Fibroblast of skin of right quadriceps (primary cell): ENCODE measurements at places on chromosomes 3 and 15.

DNA sequence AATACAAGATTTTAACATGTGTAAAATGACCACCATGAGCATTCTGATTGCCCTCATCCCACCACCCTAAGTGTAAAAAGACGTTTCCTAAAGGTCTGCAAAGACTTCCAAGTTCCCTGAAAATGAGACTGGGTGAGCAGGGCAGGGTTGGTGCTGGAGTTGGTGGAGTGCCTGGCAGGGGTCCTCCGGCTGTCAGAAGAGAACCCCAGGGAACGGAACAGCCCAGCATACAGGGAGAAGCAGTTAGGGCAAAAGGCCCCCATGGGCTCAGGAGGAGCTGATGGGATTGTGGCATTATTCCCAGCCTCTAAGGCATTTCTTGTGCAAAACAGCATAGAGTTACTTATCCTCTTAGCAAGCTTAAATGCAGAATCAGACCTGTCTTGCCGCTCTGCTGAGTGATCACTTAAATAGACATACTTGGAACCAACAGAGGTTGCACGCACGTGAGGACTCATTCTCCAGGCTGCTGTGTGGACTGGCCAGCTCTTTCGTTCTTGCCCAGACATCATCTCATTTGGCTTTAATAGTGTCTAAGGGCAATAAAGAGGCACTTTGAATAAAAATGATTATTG is 36.0 kb downstream of the XYLB start:
- no peak for DNase-seq

DNA sequence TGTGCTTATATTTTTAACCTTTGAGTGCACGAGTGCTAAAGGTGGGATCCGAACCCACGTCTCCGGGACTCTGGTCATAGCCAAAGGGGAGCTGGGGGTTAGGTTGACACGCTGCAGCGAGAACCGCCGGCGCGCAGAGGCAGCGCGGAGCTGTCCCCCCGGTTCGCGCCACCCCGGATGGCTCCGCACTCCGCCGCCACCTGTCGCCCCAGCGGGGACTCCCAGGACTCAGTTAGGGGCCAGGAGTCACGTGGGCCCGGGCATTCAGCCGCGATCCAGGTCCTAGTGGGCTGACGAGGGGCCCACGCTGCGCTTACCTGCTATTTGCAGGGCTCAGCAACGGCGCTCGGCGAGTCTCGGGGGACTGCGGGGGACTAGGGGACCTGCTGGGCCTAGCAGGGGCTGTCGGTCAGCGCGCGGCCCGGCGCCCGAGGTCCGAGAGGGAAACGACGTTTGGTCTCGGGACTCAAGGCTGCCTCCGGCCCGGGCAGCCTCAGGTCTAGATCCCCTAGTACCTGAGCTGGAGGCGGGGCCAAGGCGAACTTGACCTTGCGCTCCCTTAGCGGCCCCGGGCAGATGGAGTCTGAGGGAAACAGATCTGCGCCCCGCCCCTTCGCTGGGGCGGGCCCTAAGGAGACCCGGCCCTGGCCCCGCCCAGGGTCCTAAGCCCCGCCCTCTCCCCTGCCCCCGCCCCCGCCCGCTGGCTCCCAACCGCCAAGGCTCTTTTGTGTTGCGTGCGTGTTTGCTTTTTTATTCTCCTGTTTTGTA is at the start of gene NMNAT3:
NMNAT3 (minus strand) TSS at position 585 of the 768 bp plus-strand sequence. CDS start 50,248 bp downstream, outside the sequence.
- DNase-seq, result peak; percentile 47

DNA sequence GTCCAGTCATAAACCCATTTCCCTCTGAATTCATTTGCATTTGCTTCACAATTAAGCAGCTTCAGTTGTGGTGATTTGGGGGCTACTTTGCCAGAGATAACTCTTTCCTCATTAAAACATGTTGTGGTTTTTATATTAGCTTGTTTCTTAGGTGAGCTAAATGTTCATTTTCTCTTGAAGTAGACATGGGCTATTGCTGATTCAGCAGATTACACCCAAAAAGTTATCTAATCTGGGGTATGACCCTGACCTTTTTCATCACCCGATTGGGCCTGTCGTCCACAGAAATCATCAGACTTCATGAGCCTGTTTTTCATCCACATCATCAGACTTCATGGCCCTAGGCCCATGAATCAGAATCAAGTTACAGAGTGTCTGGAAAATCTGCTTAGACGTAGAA is 97.5 kb upstream of the KLHL25 start:
- DNase-seq, result no peak

DNA sequence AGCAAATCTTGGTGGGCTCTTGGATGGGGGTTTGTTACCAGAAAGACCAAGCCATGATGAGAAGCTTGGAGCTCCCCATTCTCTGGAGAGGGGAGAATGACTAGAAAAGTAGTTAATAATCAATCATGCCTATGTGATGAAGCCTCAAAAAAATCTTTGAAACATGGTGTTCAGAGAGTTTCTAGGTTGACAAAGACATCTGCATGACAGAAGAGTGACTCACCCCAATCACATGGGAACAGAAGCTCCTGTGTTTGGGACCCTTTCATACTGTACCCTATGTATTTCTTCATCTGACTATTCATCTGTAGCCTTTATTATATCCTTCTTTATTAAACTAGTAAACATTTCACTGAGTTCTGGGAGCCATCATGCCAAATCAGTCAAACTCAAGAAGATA is 87.4 kb downstream of the BCHE start:
- peak; percentile 28 for DNase-seq

DNA sequence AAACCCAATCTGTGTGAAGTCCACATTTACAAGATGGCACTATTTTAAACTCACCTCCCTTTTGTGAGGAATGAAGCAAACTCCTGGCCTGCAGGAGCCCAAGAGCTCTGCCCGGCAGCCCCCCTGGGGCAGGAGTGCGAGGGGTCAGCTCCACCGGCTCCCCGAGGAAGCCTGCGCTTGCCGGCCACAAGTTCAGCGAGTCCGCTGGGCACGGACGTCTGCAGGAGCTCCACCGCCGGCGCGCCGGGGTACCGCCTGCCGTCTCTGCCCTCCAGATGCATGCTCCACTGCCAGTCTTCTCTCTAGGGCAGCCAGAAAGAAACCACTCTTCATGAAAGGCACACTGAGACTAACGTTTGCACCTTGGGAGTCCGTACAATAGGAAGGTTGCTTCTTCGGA is 17.5 kb downstream of the OCA2 start:
- no peak for DNase-seq

DNA sequence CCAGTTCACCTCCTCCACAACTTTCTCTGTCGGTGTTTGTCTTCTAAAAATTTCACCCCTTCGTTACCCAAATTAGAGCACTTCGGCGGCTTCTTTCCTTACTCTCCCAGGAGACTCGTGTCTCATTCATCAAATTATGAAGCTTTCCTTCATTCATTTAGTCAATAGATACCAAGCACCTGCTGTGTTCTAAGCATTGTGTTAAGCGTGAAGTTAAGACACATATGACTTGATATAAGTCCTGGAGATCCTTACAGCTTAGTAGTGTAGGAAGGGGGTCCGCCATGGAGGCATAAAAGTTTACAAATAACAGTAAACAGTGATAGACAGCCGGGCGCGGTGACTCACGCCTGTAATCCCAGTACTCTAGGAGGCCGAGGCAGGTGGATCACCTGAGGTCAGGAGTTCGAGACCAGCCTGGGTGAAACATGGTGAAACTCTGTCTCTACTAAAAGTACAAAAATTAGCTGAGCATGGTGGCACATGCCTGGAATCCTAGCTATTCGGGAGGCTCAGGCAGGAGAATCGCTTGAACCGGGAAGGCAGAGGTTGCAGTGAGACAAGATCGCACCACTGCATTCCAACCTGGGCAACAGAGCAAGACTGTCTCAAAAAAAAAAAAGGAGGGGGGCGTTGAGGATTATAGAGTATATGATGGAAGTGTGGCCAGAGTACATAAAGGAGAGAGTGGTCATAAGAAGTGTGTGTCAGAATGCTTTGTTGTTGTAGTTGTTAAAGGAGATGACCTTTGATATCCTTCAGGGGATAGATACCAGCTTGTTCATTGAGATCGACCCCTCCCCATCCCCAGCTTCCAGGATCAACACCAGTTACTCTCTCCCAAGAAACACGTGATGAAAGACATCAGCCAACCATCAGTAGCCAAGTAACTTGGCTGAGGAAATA is 744 bp upstream of the CCDC32 start:
- no peak for DNase-seq

DNA sequence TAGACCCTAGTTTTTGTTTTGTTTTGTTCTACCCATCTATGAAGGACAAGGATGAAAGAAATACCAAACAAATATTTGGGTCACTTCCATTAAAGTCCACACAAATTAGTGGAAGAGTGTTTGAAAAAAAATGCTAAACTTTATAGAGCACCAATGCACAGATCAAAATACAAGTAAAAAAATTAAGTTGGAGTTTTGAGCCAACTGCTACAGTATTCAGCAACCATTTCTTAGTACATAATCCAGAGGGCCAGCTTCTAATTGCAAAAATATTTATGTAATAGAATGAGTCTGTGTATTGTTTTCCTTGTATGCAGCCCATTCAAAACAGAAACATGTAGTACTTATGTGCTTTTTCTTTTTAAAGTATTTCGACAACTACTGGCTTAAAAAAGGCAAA is 121.1 kb downstream of the CBLB start:
- DNase-seq, result no peak

DNA sequence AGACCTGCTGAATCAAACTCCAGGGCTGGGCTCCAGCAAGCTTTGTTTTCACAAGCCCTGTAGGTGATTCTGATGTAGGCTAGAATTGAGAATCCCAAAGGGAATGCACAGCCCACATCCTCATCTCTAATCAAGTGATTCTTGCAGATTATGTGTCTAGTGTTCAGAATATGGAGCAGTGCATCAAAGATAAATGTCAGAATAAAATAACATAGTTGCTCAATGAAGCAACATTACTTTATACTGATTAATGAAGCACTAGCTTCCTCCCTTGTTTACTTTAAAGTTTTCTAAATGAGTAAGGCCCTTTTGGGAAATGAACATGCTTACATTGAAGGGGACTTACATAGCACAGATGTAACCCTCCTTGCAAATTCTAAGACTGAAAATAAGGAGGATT is 39.2 kb downstream of the NUP210 start:
- DNase-seq, result no peak

DNA sequence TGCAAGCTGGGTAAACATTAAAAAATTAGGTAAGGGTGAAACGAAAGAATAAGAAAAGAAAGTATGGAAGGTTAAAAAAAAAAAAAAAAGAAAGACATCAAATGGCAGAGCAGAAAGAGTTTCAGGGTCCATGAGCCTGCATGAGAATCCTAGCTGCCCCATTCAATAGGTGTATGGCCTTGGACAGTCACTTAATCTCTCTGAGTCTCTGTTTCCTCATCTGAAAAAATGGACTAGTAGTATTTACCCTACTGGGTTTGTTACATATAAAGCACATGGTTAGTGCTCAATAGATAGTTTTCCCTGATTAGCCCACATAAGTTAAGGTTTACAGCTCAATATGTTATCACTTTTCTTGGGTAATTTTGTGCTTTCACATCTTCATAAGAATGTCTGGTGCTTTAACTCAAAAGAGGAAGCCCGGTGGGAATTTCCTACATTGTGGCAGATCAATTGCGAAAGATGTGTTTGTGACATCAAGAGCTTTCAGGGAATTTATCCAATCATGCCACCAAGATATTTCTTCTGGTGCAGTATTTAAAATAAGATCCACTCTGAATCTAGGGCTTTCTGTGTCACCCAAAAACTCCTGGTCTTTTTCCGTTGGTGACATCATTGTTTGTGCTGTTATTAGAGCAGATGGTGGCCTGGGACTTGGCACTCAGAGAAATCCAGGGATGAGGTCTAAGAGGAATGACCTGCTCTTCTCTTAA is 57.2 kb upstream of the UBE2E1 start:
- peak; percentile 76 for DNase-seq

DNA sequence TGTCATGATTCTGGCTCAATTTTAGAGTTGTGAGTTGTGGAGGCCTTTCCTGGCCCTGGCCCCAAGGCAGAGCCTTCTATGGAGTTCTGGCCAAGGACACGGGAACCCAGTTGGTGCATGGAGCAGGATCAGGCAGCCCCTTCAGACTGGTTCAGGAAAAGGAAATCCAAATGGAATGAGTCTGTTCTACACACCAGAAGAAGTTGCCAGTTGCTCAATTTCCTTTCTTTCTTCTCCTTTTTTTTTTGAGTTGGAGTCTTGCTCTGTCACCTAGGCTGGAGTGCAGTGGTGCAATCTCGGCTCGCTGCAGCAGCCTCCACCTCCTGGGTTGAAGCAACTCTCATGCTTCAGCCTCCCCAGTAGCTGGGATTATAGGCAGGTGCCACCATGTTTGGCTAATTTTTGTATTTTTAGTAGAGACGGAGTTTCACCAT is 28.9 kb upstream of the BHLHE40 start:
- no peak for DNase-seq

DNA sequence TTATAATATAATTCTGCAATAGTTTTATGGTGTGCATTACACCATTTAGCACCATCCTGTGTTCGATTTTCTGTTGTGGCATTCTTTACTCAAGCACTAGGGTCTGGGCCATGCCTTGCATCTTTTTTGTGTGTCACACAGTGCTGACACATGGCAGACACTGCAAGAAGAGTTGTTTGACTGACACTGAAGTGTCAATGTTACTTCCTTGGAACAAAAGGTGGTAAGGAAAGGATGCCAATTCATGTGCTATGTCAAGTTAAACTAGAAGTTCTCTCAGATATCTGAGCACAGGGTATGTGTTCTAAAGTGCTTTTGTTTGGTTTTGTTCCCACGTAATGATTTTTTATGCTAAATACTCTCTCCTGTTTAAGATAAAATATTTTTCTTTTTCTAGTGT is 102.5 kb upstream of the UNC13C start:
- DNase-seq, result no peak

DNA sequence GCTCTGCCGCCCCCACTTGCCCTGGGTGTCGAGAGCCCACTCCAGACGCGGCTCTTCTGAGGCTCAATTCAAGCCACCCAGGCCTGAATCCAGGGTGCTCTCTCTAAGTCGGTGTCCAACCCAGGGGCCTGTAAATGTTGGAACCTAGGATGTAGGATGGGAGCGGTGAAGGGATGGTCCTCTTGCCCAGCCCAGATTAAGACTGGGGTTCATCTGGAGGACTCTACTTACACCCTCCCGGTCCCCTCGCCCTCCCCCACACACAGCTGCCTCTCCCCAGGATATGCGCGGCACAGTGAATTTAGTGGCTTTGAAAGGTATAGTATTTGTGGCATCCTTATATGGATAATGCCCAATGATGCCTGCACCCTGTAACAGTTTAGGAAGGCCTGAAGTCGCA is 822 bp upstream of the FBN1 start:
- DNase-seq, result no peak

GRCh38 chr15:33443708-33444107 is 132.9 kb downstream of the RYR3 start:
- DNase-seq, result no peak

DNA sequence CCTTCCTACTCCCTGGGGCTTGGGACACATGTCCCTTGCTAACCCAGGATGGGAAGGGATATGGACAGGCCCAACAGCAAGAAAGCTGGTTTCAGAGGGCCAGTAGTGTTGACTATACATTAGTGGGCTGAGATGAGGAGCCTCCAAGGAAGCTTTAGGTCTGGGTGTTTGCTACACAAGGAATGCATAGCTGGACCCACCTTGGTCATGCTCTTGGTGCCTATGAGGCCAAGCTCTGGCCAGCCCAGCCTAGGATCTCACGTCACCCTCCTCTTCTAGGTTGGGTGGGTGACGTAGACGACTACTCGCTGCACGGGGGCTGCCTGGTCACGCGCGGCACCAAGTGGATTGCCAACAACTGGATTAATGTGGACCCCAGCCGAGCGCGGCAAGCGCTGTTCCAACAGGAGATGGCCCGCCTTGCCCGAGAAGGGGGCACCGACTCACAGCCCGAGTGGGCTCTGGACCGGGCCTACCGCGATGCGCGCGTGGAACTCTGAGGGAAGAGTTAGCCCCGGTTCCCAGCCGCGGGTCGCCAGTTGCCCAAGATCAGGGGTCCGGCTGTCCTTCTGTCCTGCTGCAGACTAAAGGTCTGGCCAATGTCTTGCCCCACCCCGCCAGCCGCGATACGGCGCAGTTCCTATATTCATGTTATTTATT is 653 bp upstream of the WDR6 start:
- DNase-seq, result no peak

- no peak for DNase-seq
These were observed 345.3 kb downstream of the WDR72 start for GRCh38 chr15:53414167-53414566.
